ENCODE measurements at places on chromosomes 7 and 10.

- DNase-seq: no peak
These were observed 4.2 kb downstream of the RARRES2 start for GRCh38 chr7:150337179-150337578.

DNA sequence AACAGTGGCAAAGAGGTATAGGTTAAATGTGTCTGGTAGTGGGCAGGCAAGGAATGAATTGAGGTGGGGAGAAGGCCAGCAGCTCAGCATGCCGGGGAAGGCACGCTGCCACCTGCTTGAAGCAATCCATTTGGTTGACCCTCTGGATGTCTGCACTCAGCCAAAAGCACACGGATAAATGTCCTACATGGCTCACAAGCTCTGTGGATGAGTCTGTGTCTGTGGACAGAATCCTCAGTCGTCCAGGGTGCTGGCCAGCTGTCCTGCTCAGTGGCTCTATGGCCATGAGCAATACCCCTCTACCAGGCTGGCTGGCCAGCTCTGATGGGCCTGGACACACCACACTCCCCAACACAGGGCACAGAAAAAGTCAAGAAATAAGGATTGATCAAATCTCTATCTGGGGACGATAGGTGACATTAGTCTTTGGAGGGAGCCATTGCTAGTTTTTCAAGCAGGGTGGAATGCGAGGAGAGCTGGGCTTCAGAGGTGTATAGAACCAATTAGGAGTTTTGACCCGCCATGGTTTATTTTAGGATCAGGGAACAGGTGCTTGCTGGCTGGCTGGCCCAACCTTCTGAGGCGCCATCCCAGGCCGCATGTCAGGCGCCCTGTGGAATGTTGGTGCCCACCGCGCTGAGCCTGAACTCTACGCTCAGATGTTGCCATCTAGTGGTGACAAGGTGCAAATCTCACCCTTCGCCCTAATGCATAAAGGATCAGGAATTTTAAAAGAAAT is 493.4 kb downstream of the TNS3 start:
- DNase-seq: peak; percentile 11

DNA sequence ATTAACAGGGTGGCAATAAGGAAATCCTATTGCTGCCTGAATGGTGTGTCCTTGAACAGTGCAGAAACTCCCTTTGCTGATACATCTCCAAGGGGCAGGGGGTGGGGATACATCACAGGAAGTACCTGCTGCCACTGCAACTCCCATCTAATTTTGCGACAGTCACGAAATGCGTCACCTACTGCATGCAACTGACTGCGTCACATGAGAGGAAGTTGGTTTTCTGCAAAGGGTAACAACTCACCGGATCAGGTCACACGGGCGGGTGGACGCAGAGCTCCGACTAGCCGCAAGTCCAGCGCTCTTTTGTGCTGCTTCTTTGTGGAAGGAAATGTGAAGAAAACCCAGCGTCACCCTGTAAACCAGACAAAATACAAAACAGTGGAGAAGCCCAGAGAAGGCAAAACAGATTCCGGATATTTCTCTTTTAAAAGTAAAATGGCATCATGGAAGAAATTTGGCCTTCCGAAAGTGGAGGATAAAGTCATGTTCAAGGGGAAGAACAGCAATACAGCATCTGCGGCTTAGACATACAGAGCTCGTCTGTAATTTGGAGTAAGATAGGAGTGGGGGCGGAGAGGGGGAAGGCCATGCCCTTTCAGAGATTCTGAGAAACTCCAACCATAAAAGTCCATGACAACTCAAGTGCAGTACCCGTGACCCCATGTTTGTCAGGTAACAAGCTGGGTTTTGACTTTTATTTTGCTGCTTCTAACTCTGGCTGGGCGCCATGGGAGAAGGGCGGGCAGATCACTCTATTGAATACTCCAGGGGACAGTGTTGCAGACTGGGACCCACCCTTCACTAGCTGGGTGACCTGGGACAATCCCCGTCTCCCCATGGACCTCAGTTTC is 32.3 kb upstream of the PLEKHS1 start:
- DNase-seq: no peak

DNA sequence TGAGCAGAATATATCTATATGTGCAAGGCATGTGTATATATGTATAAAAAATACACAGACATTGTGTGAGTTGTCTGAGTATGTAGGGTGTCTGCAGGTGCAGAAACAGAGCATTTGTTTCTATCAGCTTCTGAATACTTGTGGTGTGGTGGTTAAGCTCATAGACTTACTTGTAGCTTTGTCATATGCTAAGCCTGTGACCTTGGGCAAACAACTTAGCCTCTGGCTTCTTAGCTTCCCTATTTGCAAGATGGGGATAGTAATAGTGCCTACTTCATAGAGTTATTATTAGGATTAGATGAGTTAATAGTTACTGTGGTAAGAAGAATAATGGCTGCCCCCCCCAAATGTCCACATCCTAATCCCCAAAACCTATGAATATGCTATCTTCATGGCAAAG is 28.2 kb upstream of the PAX2 start:
- no peak for DNase-seq

GRCh38 chr10:94420516-94420915 is 18.2 kb downstream of the TBC1D12 start:
- DNase-seq: no peak

DNA sequence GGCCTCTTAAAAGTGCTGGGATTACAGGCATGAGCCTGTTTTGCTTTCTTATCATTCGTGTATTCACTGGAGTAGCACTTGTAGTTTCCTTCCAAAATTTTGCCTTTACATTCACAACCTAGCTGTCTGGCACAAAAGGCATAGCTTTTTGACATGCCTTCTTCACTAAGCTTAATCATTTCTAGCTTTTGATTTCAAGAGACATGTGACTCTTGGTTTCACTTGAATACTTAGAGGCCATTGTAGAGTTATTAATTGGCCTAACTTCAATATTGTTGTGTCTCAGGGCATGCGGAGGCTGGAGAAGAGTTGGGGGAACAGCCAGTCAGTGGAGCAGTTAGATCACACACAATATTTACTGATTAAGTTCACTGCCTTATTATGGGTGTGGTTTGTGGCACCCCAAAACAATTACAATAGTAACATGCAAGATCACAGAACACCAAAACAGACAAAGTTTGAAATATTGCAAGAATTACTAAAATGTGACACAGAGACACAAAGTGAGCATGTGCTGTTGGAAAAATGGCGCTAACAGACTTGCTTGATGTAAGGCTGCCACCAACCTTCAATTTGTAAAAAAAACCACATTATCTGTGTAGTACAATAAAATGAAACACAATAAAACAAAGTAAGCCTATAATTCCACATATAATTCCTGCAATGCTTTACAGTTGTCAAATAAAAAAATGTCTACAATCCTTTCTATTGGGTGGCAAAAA is 43.1 kb downstream of the BRAF start:
- DNase-seq: no peak

GRCh38 chr10:1608851-1609647 is 128.3 kb downstream of the ADARB2 start:
- no peak for DNase-seq
